ENCODE measurements at places on chromosomes 5 and 9. TPM values are rescaled to one million over a fixed set of nuclear protein-coding genes. Genes with fewer than 3 reads are reported as not detected.

- peaks cover 9% of the 10 kb centered on the region for H3K4me1 ChIP-seq
- peaks cover 49% of the 10 kb centered on the region for H3K27me3 ChIP-seq
- H3K4me3 ChIP-seq, result no peak overlapping the region
- no peak for ATAC-seq
- H3K27ac ChIP-seq, result peak overlapping the region; percentile 48
These were observed 2.4 kb downstream of the PRRX2 start for GRCh38 chr9:129667850-129668249.

DNA sequence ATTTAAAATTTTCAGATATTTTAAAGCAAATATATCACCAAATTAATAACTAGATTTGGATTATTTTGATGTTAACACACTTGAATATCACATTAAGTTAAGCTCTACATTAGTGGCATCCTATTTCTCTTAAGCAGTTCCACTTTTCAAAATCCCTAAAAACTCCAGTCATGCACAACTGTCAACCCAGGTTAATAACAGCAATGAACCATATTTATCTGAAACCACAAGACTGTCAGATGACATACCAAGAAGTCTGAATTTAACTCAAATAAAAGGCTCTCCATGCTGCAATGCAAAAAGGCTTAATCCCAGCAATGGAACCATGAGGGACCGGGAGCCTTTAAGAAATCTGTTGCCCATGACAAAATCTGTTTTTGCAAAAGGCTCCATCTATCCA is 27.5 kb downstream of the FNIP1 start:
- no peaks in the 10 kb centered on the region for H3K36me3 ChIP-seq
- peaks cover 17% of the 10 kb centered on the region for H3K4me1 ChIP-seq
- H3K27ac ChIP-seq, result no peak overlapping the region
- no peak for ATAC-seq
- no peak overlapping the region for H3K4me3 ChIP-seq

DNA sequence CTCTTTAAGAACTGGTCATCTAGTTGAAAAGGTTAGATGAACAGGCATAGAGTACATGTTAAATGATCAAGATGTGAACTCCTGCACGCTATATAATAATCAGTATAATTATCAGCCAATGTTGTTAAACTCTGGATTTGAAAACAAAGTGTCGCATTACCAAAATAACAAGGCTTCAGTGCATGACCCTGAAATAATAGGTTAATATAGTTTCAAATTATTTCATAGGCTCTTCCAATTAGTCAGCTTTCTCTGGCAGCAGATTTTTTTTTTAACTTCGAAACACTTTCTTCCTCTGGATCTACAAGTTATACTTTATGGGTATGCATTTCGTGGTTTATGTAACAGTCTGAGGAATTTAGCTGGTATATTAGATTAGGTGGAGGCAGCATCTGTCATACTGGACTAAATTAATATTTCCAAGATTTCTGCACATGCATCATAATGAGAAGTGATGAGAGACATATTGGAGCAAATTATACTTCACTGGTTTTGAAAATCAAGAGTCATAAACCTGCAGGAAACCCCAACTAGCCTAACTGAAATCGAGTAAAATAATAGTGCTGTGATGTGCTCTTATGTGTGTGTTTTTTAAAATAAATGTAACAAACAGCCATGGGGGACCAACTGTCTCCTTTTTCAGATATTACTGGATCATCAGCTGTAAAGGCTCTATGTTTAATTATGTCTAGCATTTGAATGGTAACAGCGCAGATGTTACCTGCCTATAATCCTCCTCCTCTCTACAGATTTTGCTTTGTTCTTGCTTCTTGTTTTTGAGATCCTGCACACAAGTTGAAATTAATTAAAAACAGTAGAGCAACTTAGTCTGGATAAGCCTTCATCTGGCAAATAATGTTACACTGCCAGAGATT is 85.9 kb upstream of the CKMT2 start:
- no peaks in the 10 kb centered on the region for H3K36me3 ChIP-seq
- no peak overlapping the region for H3K27ac ChIP-seq
- ATAC-seq, result no peak
- no peak overlapping the region for H3K4me3 ChIP-seq
- no peaks in the 10 kb centered on the region for H3K27me3 ChIP-seq
- H3K4me1 ChIP-seq, result no peaks in the 10 kb centered on the region

DNA sequence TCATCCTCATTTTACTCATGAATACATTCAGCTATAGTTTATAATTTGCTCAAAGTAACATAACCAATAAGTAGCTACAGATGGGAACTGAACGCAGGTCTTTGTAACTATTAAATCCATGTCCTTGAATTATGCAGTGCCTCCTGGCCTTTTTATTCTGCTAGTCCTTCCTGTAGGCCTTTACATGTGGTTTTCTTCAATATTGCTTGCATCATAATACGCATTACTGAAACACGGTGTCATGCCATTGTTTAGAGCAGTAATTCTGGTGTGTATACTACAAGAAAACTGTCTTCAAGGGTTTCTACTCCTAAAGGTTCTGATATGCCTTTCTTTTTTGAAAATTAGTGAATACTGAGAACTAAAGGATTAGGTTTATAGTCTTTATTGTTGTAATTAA is 20.7 kb downstream of the CWC27 start:
- no peak overlapping the region for H3K4me3 ChIP-seq
- H3K36me3 ChIP-seq, result peaks cover 5% of the 10 kb centered on the region
- no peaks in the 10 kb centered on the region for H3K27me3 ChIP-seq
- H3K4me1 ChIP-seq, result peaks cover 2% of the 10 kb centered on the region
- H3K27ac ChIP-seq, result no peak overlapping the region
- no peak for ATAC-seq

- H3K27me3 ChIP-seq, result no peaks in the 10 kb centered on the region
- ATAC-seq, result no peak
These were observed 15.2 kb downstream of the TGFBR1 start for GRCh38 chr9:99119976-99120655.

DNA sequence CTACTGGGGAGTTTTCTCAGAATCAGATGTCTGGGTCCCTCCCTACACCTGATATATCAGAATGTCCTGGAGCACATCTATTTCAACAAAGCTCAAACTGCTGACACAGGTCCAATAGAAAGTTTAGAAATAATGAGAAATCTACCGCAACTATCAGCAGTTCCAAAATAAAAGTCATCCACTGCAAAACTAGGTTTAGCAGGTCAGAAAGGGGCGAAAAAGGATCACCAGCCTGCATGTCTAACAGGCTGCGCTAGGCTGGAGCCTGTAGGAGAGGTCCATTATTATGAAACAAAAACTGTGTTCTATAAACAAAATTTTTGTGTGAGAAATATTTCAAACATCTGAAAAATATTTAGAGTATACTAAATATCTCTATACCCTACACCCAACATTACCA is 84.1 kb upstream of the RNF38 start:
- no peak for ATAC-seq
- no peak overlapping the region for H3K27ac ChIP-seq
- no peak overlapping the region for H3K4me3 ChIP-seq

- H3K27me3 ChIP-seq, result no peaks in the 10 kb centered on the region
- peaks cover 12% of the 10 kb centered on the region for H3K4me1 ChIP-seq
- no peak overlapping the region for H3K4me3 ChIP-seq
- ATAC-seq, result no peak
- no peak overlapping the region for H3K27ac ChIP-seq
These were observed 29.8 kb downstream of the TCF7 start for GRCh38 chr5:134143944-134144941.

DNA sequence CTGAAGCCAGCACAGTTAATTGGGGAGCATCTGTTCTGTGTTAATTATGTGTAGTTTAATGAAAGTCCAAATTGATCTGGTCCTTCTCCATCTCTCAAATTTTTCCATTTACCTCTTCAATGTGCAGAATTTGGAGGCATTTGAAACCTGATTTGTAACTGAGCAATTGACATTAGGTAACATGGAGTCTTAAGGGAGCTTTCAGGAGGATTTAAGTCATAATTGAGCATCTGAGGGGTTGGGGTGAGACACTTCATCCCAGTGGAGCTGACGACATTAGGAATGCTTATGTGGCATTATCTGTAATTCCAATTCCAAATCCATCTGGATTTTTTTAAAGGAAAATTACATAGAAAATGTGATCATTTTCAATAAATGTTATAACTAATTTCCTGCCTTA is 1015.9 kb downstream of the TLE1 start:
- no peak overlapping the region for H3K4me3 ChIP-seq
- no peaks in the 10 kb centered on the region for H3K27me3 ChIP-seq
- no peak overlapping the region for H3K27ac ChIP-seq
- ATAC-seq, result no peak

DNA sequence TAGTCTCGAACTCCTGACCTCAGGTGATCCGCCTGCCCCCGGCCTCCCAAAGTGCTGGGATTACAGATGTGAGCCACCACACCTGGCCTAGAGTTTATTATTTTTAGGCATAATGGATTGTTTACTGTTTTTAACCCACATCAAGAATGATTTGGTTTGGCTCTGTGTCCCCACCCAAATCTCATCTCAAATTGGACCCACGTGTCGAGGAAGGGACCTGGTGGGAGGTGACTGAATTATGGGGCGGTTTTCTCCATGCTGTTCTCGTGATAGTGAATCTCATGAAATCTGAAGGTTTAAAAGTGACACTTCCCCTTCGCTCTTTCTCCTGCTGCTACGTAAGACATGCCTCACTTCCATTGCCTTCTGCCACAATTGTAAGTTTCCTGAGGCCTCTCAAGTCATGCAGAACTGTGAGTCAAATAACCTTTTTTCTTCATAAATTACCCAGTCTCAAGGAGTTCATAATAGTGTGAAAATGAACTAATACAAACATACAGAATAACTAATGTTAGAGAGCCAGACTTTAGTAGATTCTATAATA is 88.2 kb downstream of the RICTOR start:
- no peaks in the 10 kb centered on the region for H3K4me1 ChIP-seq
- H3K27ac ChIP-seq, result no peak overlapping the region
- no peak for ATAC-seq
- peaks cover 32% of the 10 kb centered on the region for H3K36me3 ChIP-seq
- H3K4me3 ChIP-seq, result no peak overlapping the region
- no peaks in the 10 kb centered on the region for H3K27me3 ChIP-seq

DNA sequence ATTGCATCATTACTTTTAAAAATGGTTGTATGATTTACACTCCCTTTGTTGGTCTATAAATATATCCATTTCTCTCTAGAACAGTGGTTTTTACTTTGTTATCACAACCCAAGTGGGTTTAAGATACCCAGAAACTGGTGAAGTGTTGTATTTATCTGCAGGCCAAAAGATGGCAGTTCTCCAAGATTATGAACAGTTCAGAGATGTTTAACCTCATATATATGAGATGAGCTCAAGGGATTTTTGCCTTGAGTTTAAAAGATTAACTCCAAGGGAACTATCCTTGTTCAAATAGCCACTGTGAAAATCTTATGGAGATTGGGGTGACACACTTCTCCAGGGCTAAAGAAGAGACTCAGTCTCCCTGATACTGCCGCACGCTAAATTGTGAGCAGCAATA is 572.6 kb downstream of the TLE4 start:
- H3K4me1 ChIP-seq, result no peaks in the 10 kb centered on the region
- no peaks in the 10 kb centered on the region for H3K27me3 ChIP-seq
- no peaks in the 10 kb centered on the region for H3K36me3 ChIP-seq

GRCh38 chr5:57302164-57302563 is 128.3 kb downstream of the GPBP1 start:
- H3K4me3 ChIP-seq, result no peak overlapping the region
- peaks cover 14% of the 10 kb centered on the region for H3K4me1 ChIP-seq
- ATAC-seq, result no peak
- H3K27ac ChIP-seq, result no peak overlapping the region
- no peaks in the 10 kb centered on the region for H3K27me3 ChIP-seq

GRCh38 chr5:111517853-111518501 is 5.6 kb upstream of the STARD4 start:
- no peak overlapping the region for H3K27ac ChIP-seq
- ATAC-seq, result no peak
- H3K4me1 ChIP-seq, result no peaks in the 10 kb centered on the region
- no peaks in the 10 kb centered on the region for H3K36me3 ChIP-seq
- no peaks in the 10 kb centered on the region for H3K27me3 ChIP-seq

GRCh38 chr5:59299006-59299405 is 594.5 kb downstream of the PDE4D start:
- H3K4me3 ChIP-seq, result no peak overlapping the region
- no peaks in the 10 kb centered on the region for H3K36me3 ChIP-seq
- peak overlapping the region; percentile 41 for H3K27ac ChIP-seq
- no peaks in the 10 kb centered on the region for H3K27me3 ChIP-seq
- no peak for ATAC-seq

GRCh38 chr9:120925535-120926396 is 830 bp downstream of the TRAF1 start:
- H3K4me3 ChIP-seq, result no peak overlapping the region
- H3K27ac ChIP-seq, result peak overlapping the region; percentile 45
- H3K4me1 ChIP-seq, result no peaks in the 10 kb centered on the region
- H3K27me3 ChIP-seq, result no peaks in the 10 kb centered on the region
- H3K36me3 ChIP-seq, result no peaks in the 10 kb centered on the region

Gene IL9
- not detected for total RNA-seq

Gene FSTL4
- total RNA-seq, result 0.22 TPM

Gene SPINK1
- not detected for total RNA-seq

Gene ZNF484
- total RNA-seq, result 14.3 TPM

Gene BARX1
- 0.54 TPM for total RNA-seq

Gene CCDC69
- total RNA-seq, result 290 TPM

Gene EGR1
- total RNA-seq, result 17.7 TPM

Gene PCDHB5
- 7.5 TPM for total RNA-seq

Gene RIOK2
- 11.2 TPM for total RNA-seq

Gene TMEM252
- not detected for total RNA-seq

Gene SNCAIP
- 2.9 TPM for total RNA-seq

Gene PITX1
- total RNA-seq, result 47.5 TPM

Gene DCTN4
- total RNA-seq, result 49.8 TPM

Gene IL13
- total RNA-seq, result not detected

Gene HTR4
- not detected for total RNA-seq

Gene MEIKIN
- not detected for total RNA-seq

Gene MLLT3
- 27.9 TPM for total RNA-seq

Gene ANKRD20A1
- total RNA-seq, result 0.47 TPM

Gene CARD9
- total RNA-seq, result 1.3 TPM

Gene AK8
- total RNA-seq, result 0.57 TPM
